ENCODE measurements at places on chromosomes 5 and 9. TPM values are rescaled to one million over a fixed set of nuclear protein-coding genes. Genes with fewer than 3 reads are reported as not detected.

- no peak for DNase-seq
These were observed 31.0 kb downstream of the ABLIM3 start for GRCh38 chr5:149172261-149172660.

GRCh38 chr9:20117986-20118385, 329.1 kb upstream of the SLC24A2 start:
- DNase-seq = no peak

DNA sequence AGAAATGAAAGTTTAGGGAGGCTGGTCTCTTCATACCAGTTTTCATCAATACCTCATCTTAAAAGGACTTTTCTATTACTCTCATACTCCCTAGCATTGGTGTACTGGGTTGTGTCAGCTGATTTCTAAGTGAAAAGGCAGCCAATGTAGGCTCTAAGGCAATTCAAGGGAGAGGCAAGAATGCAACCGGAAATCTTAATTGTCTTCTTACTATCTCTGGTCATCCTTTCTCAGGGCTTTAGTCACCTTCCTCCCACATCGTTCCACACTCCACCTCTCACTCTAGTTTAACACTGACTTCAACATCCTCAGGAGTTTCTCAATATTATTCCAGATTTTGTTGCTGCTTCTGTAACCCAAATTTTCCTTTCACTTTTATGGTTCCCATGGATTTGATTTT, 281.8 kb upstream of the RFX3 start:
- no peak for DNase-seq

DNA sequence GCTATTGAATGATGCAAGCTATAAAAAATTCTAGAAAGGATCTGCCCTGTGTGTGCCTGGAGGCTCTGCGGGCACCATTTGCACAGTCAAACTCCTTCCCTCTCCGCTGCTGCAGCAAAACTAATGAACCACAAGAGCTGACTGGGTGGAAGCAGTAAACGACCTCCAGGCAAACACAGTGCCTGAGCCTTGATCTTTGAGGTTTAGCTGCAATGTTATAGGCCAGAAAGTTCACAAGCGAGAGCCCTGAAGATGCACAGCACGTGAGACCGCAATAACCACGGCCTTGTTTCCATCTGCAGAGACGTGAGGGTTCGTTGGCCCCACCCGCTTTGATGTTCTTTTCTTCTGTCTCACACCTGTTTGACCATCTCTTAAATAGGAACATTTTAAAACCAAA, 69.2 kb upstream of the S1PR3 start:
- DNase-seq = no peak

- DNase-seq = peak; percentile 73
These were observed 9.8 kb downstream of the NHP2 start for GRCh38 chr5:178143901-178144300.

CDK7 gene
- total RNA-seq = 21.1 TPM

SCGB3A2 gene
- total RNA-seq = not detected

SVEP1 gene
- total RNA-seq = 13.1 TPM

Measured in mucosa of gallbladder (tissue), 1 donor.